Stimulated activated CD8-positive, alpha-beta memory T cell treated with anti-CD3 and anti-CD28 coated beads, Interleukin-7, amount 100 ng/mL, for 48 hours (primary cell): ENCODE measurements at places on chromosomes 1 and 21.

DNA sequence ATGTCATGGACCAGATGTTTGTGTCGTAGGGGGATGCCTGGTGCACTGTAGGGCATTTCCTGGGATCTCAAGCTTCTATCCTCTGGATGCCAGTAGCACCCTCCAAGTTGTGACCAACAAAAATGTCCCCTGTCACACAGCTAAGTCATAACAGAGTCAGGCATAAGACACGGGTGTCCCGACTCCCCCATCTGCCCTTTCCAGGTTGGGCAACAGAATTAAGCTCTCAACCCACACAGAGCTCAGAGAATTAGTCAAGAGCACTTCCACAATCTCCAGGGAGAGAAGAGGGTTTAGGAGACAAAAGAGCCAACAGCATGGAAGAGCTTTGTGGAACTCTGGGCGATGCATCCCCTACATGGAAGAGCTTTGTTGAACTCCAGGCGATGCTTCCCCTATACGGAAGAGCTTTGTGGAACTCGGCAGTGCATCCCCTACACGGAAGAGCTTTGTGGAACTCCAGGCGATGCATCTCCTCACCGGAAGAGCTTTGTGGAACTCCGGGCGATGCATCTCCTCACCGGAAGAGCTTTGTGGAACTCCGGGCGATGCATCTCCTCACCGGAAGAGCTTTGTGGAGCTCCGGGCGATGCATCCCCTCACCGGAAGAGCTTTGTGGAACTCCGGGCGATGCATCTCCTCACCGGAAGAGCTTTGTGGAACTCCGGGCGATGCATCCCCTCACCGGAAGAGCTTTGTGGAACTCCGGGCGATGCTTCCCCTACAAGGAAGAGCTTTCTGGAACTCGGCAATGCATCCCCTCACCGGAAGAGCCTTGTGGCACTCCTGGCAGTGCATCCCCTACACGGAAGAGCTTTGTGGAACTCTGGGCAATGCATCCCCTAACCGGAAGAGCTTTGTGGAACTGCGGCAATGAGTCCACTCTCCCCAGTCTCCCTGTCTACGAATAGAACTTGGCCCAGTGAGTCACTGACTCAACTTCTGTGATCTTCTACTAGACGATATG lies 422.7 kb downstream of the KIF26B start:
- DNase-seq: no peak

GRCh38 chr1:33147997-33148314 lies 33.9 kb downstream of the TRIM62 start:
- no peak for DNase-seq

- no peak for DNase-seq
These were observed 115.1 kb downstream of the ETS2 start for GRCh38 chr21:38920631-38921398.

GRCh38 chr1:116020668-116021272 lies 44.5 kb downstream of the SLC22A15 start:
- DNase-seq: peak; percentile 40

GRCh38 chr1:196178083-196178635 lies 430.1 kb downstream of the KCNT2 start:
- no peak for DNase-seq

DNA sequence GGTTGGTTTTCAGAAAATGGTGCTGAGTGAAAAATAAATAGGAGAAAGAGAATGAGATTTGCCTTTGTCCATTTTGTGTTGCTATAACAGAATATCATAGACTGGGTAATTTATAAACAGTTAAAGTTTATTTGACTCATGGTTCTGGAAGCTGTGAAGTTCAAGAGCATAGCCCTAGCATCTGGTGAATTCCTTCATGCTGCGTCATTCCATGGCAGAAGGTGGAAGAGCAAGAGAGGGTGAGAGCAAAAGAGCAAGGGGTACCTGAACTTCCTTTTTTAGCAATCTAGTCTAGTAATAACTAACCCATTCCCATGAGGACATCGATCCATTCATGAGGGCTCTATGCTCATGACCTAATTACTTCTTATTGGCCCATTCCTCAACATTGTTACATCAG lies 209.1 kb upstream of the ZP4 start:
- no peak for DNase-seq

DNA sequence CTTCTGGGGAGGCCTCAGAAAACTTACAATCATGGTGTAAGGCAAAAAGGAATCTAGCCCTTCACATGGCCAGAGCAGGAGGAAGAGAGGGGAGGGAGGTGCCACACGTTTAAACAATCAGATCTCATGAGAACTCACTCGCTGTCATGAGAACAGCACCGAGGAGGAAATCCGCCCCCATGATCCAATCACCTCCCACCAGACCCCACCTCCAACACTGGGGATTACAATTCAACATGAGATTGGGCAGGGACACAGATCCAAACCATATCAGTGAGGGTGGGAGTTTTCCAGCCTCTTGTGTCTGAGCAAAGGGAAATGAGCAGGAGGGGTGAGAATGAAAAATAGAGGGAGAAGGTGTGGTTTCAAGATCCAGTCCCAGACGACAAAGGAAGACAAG lies 482.1 kb upstream of the VAMP3 start:
- DNase-seq: no peak
